ACHN (cell line): ENCODE measurements at places on chromosomes 13 and 19.
A peak's percentile ranks its signal among the peaks of the same experiment; 100 is the strongest.

DNA sequence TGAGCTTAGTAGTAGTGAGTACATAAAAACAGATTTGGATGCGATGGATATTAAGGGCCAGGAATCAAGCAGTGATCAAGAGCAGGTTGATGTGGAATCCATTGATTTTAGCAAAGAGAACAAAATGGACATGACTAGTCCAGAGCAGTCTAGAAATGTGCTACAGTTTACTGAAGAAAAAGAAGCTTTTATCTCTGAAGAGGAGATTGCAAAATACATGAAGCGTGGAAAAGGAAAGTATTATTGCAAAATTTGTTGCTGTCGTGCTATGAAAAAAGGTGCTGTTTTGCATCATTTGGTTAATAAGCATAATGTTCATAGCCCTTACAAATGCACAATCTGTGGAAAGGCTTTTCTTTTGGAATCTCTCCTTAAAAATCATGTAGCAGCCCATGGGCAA, 11.4 kb downstream of the CHAMP1 start:
- no peak for DNase-seq

GRCh38 chr13:73998631-73999030, 135.6 kb downstream of the KLF12 start:
- DNase-seq = no peak

DNA sequence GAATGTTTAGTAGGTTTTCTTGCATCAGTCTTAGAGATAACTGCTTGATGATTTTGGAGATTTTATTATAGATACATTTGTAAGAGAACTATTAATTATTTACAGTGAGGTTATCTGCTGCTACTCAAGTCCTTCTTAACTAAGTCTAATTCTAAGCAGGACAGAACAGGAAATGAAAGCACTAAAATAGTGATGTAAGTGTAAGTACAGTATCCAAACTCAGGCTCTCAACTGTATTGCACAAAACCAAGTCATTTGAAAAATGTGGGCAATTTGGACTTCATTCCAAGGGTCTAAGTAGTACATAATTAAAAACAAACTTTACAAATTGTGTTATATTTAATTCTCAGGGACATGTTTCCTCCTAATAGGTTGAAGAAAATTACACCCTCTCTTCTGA, 417.1 kb downstream of the ITGBL1 start:
- DNase-seq = no peak

DNA sequence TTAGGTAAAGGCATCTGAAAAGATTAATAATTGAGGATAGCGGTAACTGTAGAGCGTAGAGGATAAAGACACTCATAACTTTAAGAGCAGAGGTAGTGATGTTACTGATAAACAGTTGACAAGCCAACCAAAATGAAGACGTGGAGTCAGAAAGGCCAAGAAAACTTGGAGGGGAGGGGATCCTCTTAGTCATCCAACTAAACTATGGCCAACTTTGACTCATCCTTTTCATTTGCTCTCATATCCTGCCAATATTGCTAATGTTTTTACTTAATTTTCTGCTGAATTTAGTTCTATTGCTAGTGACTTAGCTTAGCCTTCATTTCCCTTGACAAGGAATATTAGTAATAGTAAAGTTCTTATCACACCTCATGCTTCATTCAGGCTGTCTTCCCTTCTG, 13.4 kb downstream of the ITGBL1 start:
- no peak for DNase-seq

- DNase-seq = no peak
Measured at GRCh38 chr13:29858231-29858630, 7.8 kb upstream of the UBL3 start.

DNA sequence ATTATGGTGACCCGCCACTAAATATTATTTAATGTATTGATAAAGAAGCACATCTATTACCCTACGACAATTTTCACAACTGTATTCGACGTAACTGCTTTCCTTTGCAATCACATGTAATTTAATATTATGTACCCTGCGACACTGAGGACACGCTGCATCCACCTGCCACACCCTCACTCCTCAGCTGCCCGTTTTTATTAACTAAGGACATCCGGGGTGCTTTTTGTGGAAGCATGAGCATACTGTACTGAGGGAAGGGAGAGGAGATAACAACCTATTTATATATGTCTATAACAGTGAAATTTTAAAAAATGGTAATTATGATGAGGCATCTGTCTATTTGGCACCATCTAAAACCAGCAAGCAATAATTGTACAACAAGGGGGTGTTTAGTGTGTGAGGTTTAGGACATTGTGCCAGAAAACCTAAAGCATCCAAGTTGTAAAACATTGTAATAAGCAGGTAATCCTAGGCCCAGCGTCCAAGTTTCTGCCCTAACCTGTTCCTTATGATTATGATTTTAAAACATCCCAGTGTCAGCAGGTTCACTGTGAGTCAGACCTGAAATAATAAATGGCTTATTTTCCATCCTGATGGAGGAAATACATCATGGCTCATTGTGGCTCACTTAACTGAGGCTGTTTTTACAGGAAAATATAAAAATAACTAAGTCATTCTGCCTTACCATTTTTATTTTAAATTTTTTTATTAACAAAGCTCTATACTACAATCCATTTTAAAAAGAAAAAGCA, 56.3 kb downstream of the FOXO1 start:
- no peak for DNase-seq

- DNase-seq = no peak
Measured at GRCh38 chr13:41462427-41462826, 5.1 kb downstream of the RGCC start.

- DNase-seq = no peak
Measured at GRCh38 chr13:112391746-112392145, 15.6 kb downstream of the SPACA7 start.

DNA sequence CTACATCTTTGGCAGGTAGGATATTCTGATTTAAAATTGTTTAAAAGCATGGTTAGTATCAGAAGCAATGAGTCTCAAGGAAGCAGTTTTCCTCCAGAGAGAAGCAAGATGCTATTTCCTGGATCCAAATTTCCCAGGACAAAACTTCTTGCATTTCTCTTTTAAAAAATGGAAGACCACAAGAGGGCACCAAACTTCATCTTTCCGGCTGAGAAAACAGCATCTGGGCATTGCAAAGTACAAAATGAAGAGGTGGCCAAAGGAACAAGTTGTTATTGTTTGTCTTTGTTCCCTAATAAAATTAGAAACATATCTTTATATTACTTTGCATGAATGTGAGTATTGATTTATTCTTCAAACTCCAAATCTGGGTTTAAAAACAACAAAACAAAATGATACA, 60.0 kb upstream of the LRCH1 start:
- peak; percentile 49 for DNase-seq

DNA sequence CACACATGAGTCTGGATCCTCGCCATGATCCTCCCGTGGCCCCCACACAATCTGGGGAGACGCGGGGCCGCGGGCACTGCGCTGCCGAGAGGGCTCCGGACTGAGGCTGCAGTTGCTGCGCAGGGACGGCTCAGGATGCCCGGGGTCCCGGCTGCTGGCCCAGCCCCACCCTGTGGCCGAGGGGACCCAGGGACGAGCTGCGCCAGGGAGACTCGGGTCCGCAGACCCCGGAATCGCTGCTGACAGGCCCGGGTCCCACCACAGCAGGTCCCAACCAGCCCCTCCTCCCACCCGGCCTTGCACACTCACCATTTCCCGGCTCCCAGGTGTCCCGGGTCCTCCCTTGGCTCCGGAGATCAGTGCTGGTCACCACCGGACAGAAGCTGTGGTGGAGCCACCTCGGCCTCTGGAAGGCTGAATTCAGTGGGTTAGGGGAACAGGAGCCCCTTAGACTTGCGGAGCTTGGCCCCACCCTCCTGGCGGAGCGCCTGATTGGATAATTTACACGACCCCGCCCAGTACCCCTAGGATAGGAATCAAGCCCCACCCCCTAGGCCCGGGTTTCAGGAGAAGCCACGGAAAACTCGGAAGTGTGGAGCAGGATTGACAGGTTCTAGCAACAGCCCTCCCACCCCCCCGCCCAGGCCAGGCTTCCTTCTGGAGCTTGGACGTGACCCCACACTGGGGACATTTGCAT, 57.4 kb downstream of the ZNF44 start:
- DNase-seq = no peak

- peak; percentile 83 for DNase-seq
Measured at GRCh38 chr19:41218615-41219507, at the start of gene AXL. TSS of gene AXL (plus strand) at chr19:41219223. CDS start at chr19:41219393, 170 bp downstream.

GRCh38 chr19:17865364-17866311, 5.9 kb downstream of the RPL18A start:
- no peak for DNase-seq

DNA sequence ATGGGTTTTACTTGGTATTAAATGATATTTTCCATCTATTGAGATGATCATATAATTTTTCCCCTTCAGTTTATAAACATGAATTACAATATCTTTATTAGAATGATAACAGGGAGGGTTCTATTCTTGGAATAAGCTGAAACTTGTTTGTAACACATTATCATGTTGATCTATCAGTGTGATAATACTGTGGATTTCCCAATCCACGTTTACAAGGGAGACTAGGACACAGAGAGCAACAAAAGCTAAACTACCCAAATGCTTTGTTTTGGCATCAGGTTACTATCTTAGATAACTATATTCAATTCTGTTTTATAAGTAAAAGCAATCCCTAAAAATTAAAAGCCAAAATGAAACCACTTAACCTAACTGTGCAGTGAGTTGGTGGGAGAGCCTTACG, 92.5 kb downstream of the TUBGCP3 start:
- no peak for DNase-seq

DNA sequence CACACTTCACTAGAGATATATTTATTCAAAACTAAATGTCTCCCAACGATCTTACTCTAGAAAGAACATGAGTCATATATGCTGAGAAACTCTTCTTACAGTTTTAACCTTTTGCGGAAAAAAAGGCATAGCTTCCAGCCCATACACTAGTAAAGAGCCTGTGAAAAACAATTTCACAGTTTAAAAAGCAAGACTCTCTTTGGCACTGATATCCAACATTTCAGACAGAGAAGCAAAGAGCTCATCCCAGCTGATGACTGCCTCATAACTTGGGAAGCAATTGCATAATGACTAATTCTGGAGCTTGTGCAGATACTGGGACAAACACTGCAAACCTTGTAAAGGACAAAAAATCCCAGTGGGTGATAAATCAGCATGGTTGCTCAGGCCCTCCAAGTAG, 88.0 kb downstream of the ENOX1 start:
- DNase-seq = no peak

DNA sequence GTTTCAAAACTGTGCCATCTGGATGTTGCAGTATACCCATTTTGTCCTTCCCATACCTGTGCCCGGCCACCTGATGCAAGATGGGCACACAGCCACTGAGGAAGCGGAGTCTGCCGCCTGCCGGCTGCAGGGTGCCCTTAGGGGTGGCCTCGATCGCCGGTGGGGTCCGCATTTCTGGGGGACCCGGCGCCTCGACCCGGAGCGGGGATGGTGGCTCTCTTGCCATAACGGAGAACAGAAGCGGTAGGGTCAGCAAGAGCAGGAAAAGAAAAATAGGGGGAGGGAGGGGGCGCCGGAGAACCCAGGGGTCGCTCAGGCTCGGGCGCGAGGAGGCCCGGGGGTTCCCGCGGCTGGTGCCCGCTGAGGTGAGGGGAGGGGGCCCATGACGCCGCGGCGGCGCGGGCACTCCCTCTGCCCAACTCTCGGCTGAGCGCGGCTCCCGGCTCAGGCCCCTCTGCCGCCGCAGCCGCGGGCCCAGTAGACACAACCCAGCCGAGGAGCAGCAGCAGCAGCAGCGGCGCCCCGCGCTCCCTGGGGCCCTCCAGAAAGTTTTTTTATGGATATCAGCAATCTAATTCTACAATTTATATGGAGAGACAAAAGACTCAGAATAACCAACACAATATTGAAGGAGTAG, 13.8 kb upstream of the CYP4F2 start:
- DNase-seq = no peak

GRCh38 chr13:52158629-52159158, 703 bp downstream of the NEK3 start:
- DNase-seq = peak; percentile 35

DNA sequence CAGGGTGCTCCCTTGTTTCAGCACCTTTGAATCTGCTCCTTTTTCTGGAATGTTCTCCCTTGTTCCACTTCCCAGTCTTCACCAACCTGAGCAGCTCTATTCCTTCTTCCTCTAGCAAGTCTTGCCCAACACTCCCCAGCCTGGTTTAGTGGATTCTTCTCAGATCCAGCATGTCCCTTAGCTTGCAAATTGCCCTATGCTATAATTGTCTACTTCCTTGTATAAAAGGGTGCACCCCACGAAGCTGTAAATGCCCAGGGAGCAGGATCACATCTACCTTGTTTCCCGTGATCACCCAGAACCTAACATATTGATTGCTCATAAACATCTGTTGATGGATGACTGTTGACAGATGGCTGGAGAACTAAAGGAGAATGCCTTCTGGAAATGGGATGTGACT, 93.2 kb upstream of the C1QTNF9B start:
- DNase-seq = no peak

- no peak for DNase-seq
Measured at GRCh38 chr13:76499891-76500290, 386.3 kb downstream of the KCTD12 start.

DNA sequence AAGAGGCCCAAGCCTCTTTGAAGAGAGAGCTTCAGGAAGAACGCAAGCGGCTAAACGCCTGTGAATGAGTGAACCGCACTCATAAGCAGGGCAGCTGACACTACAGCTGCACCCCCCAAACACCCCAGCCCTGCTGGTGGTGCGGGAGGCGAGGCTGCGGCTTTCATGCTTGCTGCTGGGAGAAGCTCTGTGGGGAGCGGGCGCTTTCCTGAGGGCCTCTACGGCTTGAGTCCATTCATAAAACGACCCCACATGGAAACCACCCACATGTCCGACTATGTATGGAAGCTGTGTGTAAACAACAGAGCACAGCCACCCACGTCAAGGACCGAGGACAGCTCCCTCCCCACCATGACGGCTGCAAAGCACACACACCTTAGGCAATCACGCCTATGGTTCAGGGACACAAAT, 5.5 kb downstream of the AP3D1 start:
- no peak for DNase-seq

DNA sequence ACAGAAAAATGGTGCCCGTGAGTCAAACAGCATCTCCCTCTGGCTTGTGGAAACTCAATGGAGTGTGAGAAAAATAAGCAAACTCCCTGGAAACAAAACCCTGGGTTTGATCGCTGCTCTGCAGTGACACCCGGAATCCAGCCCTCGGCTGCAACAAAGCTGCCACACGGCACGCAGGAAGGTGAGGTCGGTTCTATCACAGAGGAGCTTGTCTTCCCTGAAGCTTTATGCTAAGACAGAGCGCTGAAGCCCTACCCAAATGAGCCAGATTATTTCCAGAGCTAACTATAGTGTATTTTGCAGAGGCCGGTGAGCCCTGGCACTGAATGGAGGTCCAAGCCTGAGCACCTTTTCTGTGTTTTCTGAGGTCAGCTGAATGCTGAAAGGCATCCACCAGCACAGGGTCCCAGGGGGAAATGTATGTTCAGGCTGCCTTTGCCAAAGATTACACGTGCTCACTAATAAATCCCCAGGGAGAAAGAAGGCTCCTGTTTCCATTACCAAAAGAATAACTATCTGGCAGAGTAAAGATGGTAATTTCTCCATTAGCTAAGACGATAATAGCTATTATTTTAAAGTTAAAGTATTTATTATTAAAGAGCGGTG, 77.8 kb downstream of the TSHZ3 start:
- DNase-seq = no peak

- DNase-seq = no peak
Measured at GRCh38 chr19:30631033-30631370, 258.8 kb downstream of the ZNF536 start.
